Stimulated activated CD4-positive, alpha-beta T cell treated with anti-CD3 and anti-CD28 coated beads, Interleukin-1b, Interleukin-23, amount 100 ng/mL, for 48 hours (primary cell): ENCODE measurements at places on chromosomes 1 and 21.

DNA sequence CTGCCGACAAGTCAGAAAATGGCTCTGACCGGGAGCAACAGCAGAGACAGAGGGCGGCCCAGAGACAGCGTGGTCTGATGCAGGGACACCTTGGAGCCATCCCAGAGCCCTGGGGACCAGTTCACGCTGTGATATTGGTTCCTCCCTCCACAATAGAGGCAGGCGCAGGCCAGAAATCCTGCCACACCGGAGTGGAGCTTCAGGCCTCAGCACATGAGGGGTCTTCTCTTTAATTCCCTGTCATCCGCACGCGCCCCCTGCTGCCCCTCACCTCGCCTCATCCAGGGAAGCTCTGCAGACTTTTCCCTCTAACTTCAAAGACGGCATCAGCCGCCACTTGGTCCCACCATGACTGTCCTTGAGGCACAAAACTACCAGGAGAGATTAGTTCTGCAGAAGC lies 75.5 kb upstream of the ANGPTL1 start:
- DNase-seq = no peak

- DNase-seq = no peak
Measured at GRCh38 chr1:7013833-7014639, 228.8 kb downstream of the CAMTA1 start.

GRCh38 chr1:3290915-3291314 lies 163.6 kb upstream of the ARHGEF16 start:
- DNase-seq = no peak

- no peak for DNase-seq
Measured at GRCh38 chr1:179105393-179105792, 23.5 kb downstream of the TOR3A start.

- DNase-seq = no peak
Measured at GRCh38 chr21:45991606-45992300, 10.2 kb downstream of the COL6A1 start.

DNA sequence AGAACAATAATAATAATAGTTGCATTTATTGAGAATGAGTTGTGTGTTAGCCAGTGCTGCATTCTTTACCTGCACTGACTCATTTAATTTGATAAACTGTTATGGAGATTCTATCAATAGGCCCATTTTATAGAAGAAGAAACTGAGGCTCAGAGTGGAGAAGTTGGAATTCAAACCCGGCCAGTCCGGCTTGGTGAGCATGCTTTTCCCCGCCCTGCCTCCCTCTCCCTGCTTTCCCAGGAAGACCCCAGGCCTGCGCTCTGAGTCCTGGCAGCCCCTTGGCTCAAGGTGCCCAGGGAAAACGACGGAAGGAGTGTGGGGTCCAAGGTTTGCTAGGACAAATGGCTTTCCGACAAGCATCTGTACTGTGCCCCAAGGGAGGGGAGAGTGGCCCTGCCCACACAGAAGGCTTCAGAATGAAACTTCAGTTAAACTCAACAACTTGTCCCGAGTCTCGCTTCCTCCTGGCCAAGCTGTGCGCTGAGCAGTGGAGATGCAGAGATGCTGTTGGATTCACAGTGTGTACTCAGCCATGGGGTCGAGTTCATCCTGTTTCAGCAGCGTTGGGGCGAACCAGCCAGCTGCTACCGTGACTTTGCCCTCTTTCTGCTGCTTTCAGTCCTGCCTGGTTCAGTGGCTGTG lies 23.3 kb upstream of the PADI6 start:
- no peak for DNase-seq

- peak; percentile 37 for DNase-seq
Measured at GRCh38 chr1:31617916-31618746, 642 bp downstream of the HCRTR1 start.

DNA sequence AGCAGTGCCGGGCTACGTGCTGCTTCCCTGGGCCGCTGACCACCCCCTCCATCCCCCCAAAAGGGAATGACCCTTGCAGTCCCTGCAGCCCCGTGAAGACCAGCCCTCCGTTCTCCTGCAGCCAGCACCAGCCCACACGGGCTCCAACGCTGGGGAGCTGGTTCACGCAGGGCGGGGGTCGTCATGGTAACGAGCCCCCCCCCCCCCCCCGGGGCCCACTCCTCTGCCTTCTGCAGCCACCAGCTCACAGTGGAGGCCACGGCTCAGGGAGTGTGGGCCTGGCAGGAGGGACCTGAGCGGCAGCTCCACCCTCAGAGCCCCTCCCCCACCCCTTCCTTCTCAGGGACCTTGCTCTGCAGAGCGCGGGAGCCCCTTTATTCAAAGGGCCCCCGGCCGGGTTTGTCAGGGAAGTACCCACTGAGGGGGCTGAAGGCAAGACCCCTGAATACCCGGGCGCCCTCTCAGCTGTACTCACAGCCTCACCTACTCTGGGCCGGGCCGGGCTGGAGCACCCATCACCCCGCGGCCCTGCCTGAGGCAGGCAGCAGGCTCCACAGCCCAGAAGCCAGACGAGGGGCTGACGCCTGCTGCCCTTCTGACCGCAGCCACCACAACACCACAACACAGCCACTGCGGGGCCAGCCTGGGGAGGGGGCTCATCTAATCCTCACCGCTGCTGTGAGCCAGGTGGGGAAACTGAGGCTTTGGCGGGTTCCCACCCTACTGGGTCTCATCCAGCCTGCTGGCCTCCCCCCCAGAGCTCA lies 12.6 kb downstream of the MEGF6 start:
- DNase-seq = no peak

GRCh38 chr1:228837817-228838716 lies 102.8 kb downstream of the RHOU start:
- no peak for DNase-seq

DNA sequence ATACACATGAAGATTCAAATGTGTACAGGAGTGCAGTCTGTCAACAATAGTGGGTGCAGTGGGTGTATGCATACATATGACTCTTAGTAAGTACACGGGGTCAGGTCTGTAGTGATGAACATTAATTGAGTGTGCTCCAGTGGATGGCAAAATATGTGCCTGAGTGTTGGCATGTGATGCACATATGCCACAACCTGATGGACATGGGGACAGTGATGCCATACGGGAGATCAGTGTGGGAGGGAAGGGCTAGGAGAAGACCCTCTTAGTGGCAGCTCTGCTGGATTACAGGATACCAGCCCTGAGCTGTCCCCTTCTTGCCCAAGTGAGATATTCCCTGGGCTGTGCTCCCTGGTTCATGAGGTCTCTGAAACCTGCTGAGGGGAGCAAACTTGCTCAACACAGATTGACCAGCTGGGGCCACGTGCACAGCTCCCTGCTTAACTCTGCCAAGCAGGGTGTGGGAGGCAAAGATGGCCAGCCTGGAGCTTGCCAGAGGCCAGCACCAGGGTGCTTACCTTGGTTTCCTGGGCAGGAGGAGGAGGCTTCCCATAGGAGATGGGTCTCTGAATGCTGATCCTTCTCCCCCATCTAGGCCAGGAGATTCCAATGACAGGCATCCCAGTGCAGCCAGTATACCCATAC lies 2.2 kb downstream of the SHISA4 start:
- DNase-seq = no peak

GRCh38 chr21:32813265-32813903 lies 41.8 kb upstream of the PAXBP1 start:
- DNase-seq = no peak

DNA sequence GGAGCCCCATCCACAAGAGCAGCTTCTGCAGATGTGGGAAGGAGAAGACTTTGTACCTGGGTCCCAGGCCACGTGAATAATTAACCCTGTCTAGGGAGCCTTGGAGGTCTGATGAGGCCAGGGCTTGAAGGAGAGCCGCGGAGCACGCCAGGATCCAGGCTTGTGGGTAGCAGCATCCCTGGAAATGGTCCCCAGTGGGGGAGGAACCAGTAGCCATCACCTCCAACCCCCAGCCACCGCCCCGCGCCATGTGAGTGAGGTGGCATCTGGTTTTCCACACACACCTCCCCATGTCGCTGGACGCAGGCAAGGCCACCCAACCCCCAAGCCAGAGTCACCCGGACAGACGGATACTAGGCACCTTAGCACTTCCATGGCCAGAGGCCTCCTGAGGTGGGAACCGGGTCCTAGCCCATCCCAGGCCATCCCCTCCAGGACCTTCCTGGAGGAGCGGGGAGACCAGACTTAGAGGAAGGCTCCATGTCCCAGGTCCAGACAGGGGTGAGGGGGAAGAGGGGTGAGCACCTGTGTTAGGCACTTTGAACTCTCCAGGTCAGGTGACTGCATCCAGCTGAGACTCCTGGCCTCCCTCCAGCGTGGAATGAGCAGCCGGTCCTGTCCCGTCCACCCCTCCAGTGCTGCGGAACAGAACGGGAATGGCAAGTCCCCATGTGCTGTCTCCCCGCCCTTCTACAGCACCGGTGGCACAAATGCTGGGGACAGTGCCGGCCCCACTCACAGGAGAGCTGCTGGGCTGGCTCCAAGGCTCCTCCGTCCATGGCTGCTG lies 53.2 kb downstream of the RIPK4 start:
- DNase-seq = no peak

GRCh38 chr1:220153147-220153546 lies 59.2 kb downstream of the IARS2 start:
- no peak for DNase-seq

- no peak for DNase-seq
Measured at GRCh38 chr1:32128479-32128878, 20.6 kb downstream of the KPNA6 start.

- no peak for DNase-seq
Measured at GRCh38 chr21:18498431-18498830, 94.8 kb upstream of the TMPRSS15 start.

GRCh38 chr1:86914998-86915736 lies 732 bp downstream of the HS2ST1 start:
- peak; percentile 42 for DNase-seq

DNA sequence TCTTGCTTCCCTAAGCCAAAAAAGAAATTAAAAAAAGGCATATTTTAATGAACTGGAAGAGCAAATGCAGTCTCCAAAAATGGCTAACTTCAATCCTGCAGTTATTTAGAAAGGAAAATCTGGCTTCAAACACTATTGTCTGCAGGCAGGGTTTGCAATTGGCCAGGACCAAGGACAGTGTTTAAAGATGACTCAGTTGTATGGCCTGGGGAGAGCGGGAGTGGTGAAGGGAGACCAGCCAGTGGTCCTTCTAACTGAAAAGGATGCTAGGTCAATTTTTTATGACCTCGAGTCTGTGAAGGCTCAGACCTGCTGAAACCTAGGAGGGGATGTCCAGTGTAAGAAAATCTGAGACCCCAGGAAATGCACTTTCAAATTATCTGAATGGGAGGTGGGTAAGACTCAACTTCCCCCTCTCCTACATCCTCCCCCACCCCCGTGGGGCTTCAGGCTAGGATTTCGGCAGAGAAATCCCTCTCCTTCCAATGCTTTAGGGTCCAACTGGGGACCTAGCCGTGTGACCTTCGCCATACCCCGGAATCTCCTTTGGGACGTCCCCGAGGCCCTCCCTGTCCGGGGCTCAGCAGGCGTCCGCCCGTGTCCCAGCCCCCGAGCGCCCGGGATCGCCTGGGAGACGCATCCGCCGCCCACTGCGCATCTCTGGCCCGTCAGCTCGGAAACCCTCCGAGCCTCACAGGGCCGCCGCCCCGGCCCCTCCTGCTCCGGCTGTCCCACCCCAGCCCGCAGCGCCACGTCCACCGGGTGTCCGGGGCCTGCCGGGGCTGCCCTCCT lies 602 bp upstream of the RIMKLA start:
- no peak for DNase-seq

- DNase-seq = no peak
Measured at GRCh38 chr1:98698625-98699024, 37.1 kb downstream of the SNX7 start.

- DNase-seq = no peak
Measured at GRCh38 chr1:9014475-9015375, 11.5 kb downstream of the SLC2A7 start.
